ENCODE measurements at places on chromosomes 12 and 14. TPM values are rescaled to one million over a fixed set of nuclear protein-coding genes. Genes with fewer than 3 reads are reported as not detected.

KRT73 gene
- total RNA-seq, result not detected

PDE3A gene
- not detected for total RNA-seq

DNA sequence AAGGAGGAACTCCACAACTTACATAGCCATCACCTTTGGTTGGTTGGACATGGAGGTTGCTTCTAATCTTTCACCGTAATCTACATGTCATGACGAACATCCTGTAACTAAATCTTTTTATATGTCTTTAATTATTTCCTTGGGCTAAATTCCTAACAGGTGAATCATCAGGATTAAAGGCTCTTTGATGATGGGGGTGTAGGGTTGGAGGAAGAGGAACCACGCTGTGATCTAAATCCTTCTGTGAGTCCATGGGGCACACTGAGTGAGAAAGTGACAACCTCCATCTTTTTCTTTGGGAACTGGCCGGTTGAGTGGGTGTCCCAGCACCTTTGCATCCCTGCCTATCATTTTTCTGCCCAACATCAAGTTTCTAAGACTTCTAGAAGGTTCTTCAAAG lies 31.1 kb upstream of the MAP1LC3B2 start:
- peak overlapping the region; percentile 65 for H3K4me3 ChIP-seq
- peaks cover 72% of the 10 kb centered on the region for H3K4me1 ChIP-seq
- DNase-seq, result peak; percentile 93
- 0 out of 2 replicates have a peak, but pooled peaks cover 4% of the 10 kb centered on the region for H3K36me3 ChIP-seq
- peak overlapping the region; percentile 100 for H3K27ac ChIP-seq

DNA sequence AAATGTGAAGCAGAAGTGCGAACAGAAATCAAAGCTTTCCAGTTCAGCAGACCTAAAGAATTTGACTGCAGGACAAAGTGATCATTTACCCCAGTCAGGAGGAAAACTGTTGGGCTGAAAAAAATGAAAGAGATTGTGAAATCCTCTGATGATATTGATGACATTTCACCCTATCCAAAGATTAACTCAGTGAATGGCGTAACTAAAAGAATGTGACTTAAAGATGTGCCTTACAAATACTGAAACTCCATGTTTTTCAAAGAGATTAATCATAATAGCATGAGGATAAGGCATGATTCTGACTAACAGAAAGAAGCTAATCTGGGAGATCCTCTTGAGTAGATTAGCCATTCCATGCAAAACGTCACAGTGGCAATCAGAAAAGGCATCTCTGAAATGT lies 225.6 kb downstream of the DUSP6 start:
- DNase-seq, result no peak
- H3K36me3 ChIP-seq, result no peaks in the 10 kb centered on the region
- no peaks in the 10 kb centered on the region for H3K27me3 ChIP-seq
- H3K27ac ChIP-seq, result no peak overlapping the region
- H3K4me1 ChIP-seq, result peaks cover 12% of the 10 kb centered on the region

DNA sequence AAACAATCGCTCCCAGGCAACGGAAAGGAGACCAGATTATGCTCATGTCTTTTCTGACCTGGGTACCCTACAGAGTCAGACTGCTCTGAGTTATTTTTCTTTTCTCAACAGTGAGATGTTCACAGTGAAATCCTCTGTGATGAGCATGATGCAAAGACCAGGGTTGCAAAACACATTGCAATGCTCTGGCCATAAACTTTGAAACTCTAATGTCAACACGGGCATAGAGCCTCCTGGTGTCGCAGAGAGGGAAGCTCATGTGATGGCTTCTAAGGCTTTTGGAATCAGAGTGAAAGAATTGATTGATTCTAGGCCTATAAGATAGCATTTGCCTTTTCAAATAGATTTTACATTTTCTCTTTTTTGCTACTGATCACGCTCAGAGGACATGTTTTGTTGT lies 193.4 kb downstream of the RASSF9 start:
- H3K27ac ChIP-seq, result no peak overlapping the region
- H3K36me3 ChIP-seq, result no peaks in the 10 kb centered on the region
- no peaks in the 10 kb centered on the region for H3K27me3 ChIP-seq
- H3K4me1 ChIP-seq, result peaks cover 14% of the 10 kb centered on the region

DNA sequence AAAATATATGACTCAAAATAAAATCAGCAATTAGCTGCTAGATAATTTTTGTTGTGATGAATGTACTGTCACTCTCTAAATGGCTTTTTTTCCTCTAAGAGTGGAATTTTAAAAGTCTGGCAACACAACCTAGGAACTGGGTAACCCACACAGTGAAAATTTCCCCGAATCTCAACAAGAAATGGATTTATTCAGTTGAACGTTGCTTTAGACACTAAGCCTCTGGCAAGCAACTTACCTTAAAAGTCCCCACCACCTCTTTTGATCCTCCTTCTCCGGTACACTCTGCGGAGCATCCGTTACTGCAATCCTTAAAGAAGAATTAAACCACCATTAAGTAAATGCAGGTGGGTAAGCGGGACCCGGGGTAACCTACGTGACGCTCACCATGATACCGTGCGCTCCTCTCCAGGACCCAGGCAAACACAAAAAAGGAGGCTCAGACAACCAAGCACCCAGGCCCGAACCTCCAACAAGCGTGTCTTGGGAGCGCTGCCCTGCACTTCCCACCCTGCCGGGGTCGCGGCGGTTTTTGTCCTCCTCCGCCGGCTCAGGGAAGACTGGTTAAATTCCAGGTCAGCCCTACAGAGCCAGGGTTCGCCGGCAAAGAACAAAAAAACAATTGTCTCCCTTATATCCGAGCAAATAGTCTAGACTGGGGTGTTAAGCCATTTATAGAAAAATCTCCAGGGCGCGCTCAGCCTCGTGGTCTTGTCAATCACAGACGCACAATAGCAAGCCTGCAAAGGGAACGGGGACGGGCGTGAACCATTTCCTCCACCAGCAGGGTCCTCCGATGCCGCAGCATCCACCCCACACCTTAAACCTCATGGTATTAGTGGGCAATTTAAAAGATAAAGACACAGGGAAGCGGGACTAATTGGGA lies 47.1 kb downstream of the BCAT1 start:
- peak overlapping the region; percentile 99 for H3K4me3 ChIP-seq
- peak overlapping the region; percentile 99 for H3K27ac ChIP-seq
- H3K36me3 ChIP-seq, result peaks cover 17% of the 10 kb centered on the region
- H3K27me3 ChIP-seq, result peaks cover 2% of the 10 kb centered on the region
- peaks cover 61% of the 10 kb centered on the region for H3K4me1 ChIP-seq
- DNase-seq, result no peak

Data from HFFc6 (cell line).